Right cardiac atrium (tissue), 5 donors: ENCODE measurements at places on chromosomes 5 and 9. TPM values are rescaled to one million over a fixed set of nuclear protein-coding genes. Genes with fewer than 3 reads are reported as not detected.

ARHGEF37 gene
- polyA plus RNA-seq = 10.4 TPM

PSD2 gene
- polyA plus RNA-seq = 0.02 TPM

SLC6A18 gene
- not detected for polyA plus RNA-seq

GRIA1 gene
- 0.20 TPM for polyA plus RNA-seq

FAM120A gene
- polyA plus RNA-seq = 42.3 TPM

- no peak for DNase-seq
These were observed 221.7 kb upstream of the PPP1R2B start for GRCh38 chr5:156628421-156628820.

- DNase-seq = no peak
These were observed 39.2 kb downstream of the ARRDC3 start for GRCh38 chr5:91343916-91344315.

DNA sequence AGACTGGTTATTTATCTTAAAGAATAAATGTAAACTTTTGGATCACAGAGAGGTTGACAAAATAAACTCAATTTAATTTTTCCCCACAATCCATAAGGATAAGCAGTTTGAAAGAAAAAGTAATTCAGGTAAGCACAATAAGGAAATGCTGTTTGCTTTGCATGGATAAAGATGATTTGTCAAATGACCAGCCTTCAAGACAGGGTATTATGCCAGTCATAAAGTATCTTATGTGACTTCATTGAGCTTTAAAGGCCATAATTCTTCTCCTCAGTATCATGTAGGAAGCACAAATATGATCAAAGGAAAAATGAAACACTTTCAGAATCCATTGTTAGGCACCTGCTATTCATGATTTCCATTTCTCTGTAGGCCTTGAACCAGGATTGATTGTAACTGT is 180.7 kb upstream of the PPP1R2B start:
- no peak for DNase-seq

GRCh38 chr9:81609782-81610739 is 79.3 kb downstream of the TLE1 start:
- DNase-seq = no peak

DNA sequence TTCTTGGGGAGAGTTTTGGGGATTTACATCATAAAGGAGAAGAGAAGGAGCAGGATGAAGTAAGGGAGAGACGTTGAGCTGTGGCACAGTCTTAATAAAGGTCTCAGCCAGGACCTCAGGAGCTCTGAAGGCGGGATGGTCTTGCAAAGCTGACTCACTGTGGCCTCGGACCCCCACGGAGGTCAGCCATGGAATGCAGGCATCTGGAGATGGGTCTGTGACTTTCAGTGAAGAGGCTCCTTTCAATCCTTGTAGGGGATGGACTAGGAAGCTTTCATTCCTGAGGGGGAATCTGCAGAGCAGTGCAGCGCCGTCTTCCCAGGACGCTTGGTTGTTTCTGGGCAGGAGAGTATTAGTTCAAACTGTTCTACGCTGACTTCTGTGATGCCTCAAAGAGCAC is 65.7 kb upstream of the BASP1 start:
- DNase-seq = no peak

GRCh38 chr5:160923411-160923810 is 71.4 kb upstream of the ATP10B start:
- no peak for DNase-seq

DNA sequence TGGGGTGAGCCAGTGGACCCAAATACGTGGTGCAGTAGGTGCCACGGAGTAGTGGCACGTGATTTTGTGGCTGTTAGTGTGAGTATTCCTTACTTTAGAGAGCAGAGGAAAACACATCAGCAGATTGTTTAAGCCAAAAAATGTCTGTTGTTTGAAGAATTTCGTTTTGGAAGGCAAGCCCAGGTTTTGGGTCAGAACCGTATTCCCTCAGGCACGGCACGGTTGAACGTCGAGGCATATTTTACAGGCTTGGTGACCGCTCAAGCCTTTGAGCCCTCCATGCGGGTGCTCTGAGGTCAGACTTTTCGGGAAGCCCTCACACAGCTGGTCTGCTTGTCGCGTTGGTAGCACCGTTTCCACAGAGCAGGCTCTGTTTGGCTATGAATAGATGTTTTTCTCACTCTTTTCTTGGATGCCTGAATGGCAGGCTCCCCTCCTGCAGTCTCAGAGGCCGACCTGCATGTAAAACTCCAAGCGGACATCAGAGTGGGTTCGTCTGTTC is 27.2 kb downstream of the NEK6 start:
- peak; percentile 68 for DNase-seq
